COLO829 (cell line): ENCODE measurements at places on chromosomes 6 and 20.

DNA sequence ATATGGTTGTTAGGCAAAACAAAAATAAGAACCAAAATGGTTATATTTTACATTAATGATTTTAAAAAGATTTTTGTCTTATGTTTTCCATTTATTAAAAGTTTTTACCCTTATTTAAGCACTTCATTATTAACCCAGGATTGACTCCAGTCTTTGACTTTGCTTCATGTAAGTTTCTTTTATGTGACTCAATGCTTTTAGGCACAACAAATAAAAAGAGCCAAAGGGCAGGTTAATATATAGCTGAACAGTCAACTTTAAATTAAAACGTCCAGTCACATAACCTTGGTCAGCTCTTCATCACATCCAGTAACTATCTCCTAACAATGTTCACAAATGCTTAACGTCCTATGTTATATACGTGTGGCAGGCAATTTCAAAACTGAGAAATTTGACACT lies 32.7 kb downstream of the COL21A1 start:
- no peak for DNase-seq

- DNase-seq, result peak; percentile 95
Measured at GRCh38 chr20:9301129-9302090, 213.0 kb upstream of the LAMP5 start.

DNA sequence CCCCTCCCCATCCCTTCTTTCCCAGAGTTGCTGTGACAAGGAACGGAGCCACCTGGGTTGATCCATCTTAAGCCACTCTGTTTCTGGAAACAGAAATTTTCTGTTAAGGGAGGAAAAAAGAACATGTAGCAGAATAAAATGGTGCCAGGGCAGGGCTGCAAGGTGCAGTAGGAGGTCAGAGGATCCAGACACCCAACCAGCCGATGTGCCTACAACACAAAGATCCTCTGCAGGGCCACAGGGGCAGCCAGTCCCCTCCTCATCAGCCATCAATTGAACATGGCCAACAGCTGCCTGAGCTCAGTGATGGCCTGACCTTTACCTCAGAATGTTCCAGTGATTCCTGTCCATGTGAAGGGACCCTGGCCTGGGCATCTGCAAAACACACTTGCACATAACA lies 11.9 kb downstream of the MDFI start:
- DNase-seq, result no peak

DNA sequence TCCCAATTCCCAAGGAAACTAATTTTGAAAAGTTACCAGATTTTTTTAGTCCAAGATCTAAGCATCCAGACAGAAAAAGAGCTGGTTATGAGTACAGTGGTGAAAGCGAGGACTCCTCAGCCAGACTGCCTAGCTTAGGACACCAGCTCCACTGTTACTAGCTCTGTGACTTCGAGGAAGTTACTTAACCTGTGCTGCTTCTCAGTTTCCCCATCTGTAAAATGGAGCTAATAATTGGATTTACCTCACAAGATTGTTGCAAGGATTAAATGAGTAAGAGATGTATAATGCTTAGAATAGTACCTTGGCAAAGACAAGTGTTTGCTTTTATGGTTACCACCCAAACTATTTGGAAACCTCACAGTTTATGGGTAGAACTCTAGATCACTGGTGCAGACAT lies 1.1 kb downstream of the NT5DC1 start:
- DNase-seq, result no peak

DNA sequence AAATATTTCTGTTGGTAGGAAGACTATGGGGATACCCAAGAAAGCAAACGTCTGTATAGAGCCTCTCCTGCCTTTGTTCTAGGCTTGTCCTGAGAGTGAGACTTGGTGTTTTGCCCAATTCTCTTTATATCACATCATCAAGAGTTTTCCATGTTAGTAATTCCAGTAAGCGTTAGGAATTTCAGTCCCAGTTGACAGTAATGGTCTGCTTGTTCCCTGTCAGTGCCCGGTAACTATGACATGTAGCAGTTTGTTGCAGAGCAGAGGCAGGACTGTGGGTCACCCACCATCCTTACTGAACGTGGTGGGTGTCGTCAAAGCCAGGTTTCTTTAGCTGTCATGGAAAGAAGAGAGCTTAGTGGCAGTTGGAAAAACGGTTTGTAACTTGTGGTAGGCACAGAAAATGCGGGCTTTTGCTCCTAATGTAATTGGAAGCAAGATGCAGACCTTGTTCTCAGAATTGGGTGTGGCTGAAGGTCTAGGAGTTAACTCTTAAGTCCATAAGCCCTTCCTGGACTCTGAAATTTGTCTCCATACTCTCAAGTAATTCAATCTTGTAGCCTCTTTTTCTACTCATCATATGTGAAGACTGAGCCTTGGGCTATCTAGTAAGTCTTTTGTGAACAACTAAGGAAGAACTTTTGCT lies 188.8 kb downstream of the TMEM242 start:
- DNase-seq, result no peak

GRCh38 chr6:25217302-25217701 lies 61.9 kb upstream of the CARMIL1 start:
- no peak for DNase-seq

DNA sequence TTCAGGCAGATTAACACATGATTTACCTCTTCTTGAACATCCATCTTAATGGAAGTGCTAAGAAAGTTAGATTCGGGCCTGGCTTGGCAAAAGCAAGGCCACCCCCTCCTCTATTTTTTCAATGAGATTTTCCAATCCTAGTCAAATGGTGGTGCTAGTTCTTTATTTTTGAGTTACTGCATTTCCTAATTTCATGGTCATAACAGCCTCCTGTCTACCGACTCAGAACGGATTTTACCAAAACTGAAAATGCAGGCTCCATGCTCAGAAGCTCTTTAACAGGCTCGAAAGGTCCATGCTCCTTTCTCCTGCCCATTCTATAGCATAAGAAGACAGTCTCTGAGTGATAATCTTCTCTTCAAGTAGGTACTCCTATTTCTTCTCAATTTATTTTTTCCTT lies 117.2 kb upstream of the ESR1 start:
- no peak for DNase-seq

DNA sequence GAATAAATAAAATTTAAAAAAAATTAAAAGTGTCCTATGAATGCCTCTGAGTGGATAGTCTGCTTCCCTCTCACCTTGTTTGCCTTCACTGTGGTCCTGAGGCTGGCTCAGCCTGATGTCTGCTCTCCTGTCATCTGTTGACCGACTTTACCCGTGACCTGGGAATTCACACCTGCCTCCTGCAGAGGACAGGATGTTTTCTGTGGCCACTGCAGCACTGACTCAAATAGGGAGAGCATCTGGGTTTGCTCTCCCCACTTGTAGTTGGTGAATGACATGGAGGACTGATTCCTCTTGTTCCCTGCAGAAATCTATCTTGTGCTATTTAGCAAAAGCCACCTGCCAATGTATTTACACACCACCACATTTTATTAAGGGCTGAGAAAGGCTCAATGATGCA lies 52.4 kb upstream of the ERVFRD-1 start:
- DNase-seq, result no peak

DNA sequence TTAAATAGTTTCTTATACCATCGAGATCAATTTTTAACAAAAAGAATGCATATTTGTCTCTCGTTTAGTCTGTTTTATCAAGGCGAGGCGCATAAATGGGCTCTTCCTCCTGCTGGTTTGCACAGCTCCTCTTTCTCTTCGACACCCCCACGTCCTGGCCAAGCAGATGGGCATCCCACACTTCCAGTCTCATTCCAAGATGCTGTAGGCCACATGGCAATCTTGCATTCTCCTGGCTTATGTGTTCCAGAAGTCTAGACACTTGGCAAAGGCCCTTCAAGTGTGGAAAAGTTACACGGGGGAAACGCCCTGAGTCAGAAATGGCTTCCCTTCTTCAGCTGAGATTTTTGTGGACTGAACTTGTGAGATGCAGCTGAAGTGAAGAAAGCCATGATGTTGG lies 447.1 kb downstream of the QKI start:
- no peak for DNase-seq

DNA sequence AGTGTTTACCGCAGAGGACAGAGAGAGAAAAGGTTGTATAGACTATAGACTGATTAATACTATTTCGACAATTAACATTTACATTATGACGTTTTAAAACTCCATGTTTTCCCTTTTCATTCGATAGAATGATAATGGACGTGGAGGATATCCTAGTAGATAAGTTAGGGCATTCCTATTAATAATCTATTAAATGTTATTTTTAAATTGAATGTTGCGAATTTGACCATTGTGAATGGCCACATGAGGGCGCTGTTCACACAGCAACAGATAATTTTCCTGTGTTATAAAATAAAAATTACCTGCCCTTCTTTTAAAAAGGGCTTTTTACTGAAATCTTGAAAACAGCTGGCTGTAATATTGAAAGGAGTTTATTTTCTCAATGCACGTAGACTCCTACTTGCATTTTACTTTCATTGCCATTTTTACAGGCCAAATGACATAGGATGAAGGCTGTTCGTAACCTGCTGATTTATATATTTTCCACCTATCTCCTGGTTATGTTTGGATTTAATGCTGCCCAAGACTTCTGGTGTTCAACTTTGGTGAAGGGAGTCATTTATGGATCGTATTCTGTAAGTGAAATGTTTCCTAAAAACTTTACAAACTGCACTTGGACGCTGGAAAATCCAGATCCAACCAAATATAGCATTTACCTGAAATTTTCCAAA lies 3.3 kb downstream of the ADGRB3 start:
- DNase-seq, result peak; percentile 50

- no peak for DNase-seq
Measured at GRCh38 chr6:122818866-122819265, 29.8 kb downstream of the SMPDL3A start.

- no peak for DNase-seq
Measured at GRCh38 chr6:111700135-111700690, 94.5 kb upstream of the TRAF3IP2 start.

GRCh38 chr6:30154709-30155519 lies 6.1 kb downstream of the TRIM10 start:
- DNase-seq, result peak; percentile 64
